ENCODE measurements at places on chromosomes 1 and 21.

DNA sequence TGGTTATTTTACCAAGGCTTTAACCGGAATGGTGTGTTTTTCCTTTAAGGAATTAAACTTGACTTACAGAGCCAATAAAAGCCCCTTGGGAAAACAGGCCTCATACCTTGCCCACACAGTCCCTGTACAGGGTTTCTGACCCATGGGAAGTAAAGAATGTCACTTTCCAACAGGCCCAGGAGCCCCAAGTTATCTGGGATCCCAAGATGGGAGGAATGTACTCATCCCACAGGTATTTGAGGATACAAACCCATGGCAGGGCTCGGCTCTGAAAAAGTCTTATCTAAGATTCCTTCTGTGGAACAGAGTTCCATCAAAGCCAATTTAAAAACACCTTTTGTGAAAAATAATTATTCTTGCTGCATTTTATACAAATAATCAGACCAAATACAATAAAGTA lies 15.3 kb upstream of the COX20 start:
- DNase-seq = no peak

GRCh38 chr1:159817276-159818041 lies 9.2 kb upstream of the SLAMF8 start:
- DNase-seq = no peak

GRCh38 chr1:59926381-59927123 lies at the start of gene CYP2J2:
Gene CYP2J2, minus strand, starts transcription at chr1:59926773. Its CDS starts 27 bp downstream, at chr1:59926746.
- peak; percentile 51 for DNase-seq

GRCh38 chr1:1024771-1025699 lies 5.1 kb downstream of the AGRN start:
- no peak for DNase-seq

DNA sequence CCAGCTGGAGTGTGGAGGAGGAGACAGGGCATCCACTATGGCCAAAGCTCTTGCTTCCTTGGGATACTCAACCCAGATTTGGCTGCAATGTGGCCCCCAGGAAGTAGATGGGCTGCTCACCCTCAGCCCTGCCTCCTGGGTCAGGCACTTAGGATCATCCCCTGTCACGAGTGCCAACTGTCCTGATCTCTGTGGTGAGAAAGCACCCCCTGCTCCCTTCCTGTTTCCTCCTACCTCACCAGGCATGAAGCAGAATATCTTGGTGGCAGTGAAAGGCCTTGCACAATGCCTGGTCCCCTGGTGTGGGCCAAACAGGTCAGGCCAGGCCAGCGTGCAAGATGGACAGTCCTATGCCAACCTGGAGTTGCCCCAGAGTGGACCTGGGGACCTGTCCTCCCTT lies 211.7 kb downstream of the GRIK3 start:
- no peak for DNase-seq

GRCh38 chr1:51636764-51637522 lies 20.1 kb downstream of the OSBPL9 start:
- no peak for DNase-seq

- no peak for DNase-seq
Measured at GRCh38 chr1:197783510-197783948, 8.2 kb upstream of the DENND1B start.

GRCh38 chr21:42113926-42114409 lies 42.9 kb downstream of the UMODL1 start:
- no peak for DNase-seq

- DNase-seq = peak; percentile 58
Measured at GRCh38 chr1:234725177-234726132, 115.5 kb upstream of the IRF2BP2 start.

DNA sequence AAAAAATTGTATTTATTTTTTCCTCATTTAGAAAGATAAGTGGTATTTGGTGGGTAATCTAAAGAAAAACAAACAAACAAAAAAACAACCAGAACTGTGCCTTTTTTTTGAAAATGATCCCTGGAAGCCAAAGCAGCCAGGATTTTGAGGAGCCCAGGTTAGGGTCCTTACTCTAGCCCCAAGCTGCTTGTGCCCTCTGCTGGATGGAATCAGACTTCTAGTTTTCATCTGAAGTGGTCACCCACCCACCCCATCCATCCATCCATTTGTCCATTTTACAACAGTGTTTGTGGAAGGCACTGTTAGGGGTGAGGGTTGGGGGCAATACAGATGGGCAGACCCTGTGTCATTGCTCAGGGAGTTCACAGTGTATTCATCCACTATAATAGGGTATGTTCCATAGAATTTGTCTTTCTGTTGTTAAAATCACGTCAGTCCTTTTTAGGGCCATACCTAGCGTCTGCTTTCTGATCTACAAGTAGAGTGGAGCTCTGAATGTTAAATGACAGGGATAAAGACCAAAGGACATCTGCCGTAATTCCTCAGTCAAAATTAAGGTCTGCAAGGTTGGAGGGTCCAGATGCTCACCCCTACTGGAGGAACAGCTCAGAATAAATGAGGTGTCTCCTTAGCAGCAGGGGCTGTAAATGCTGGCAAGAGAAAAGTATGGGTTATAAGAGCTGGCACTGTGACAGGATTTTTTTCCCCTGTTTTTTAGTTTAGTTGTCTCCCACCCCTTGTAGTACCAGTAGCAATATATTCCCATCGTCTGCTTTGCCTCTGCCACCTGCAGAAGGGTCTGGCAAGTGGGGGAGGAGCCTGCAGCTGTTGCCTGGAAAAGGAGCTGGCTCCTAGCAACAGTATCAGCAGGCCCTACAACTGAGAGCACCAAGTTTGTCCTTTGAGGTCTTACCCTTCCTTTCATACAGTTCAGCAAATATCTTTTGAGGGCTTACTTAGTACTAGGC lies 3.2 kb downstream of the LRRC42 start:
- DNase-seq = peak; percentile 97

GRCh38 chr1:230713915-230714764 lies at the start of gene AGT:
Gene AGT, minus strand, starts transcription at chr1:230714122. Its CDS starts 3,299 bp downstream, at chr1:230710823.
- no peak for DNase-seq

DNA sequence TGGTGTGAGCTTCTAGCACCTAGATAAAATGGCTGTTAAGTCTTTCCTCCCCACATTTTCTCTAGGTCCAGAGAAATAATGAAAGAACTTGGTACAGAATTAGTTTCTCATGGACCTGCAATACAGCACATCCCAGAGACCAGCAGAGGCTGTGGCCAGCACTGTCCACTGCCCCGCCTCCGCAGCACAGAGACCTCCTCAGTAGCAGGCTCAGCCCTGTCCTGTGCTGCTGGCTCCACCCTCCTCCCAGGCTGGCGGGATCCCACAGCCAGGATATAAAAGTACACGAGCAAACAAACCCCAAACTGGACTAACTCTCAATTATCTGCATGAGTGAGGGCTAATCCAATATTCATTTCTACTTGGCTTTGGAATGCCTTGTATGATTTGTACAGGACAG lies 401.5 kb downstream of the RPS6KC1 start:
- no peak for DNase-seq

GRCh38 chr1:180519846-180520245 lies 17.5 kb upstream of the ACBD6 start:
- no peak for DNase-seq

DNA sequence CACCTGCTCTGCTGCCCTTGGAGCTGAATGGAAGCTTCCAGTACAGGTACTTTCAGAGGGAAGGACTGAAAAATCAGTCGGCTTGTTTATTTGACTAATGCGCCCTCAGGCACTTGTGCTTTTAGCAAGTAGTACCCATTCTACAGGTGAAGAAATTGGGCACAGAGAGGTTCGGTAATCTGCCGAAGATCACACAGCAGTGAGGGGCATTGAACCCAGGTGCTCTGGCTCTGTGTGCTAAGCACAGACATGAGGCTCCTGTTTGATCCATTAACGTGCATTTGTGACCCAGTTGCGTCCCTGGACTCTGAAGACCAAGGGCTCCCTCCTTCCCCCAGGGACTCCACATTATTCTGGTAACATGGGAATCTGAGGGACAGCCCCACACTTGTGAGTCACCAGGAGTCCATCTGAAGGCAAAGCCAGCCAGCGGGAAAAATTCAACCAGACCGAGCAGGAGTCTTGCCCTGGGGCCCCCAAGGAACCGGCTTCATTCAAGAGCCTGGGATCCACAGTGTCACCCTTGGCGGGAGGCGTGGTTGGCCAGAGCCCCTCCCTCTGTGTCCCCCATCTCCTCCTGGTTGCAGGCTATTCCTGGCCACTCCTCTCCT lies 192.4 kb upstream of the ARHGEF16 start:
- DNase-seq = no peak

DNA sequence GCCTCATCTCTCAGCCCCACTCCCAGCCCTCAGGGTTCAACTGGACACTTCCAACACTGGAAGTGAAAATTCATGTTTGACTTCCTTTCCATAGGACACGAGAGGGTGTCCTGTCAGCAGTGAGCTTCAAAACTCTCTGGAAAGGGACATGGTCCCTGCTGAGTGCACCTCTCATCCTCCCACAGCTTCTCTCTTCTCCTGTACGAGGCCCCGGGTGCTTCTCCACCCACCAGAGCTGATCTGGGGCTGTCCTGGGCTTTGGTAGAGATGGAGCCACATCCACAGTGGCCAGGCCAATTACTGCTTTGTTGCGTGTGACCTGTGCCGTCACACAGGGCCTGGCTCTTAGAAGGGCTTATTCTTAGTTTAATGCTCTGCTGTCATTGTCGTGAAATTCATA lies 182.3 kb downstream of the RRAGC start:
- DNase-seq = no peak

GRCh38 chr1:16138772-16139221 lies 17.1 kb downstream of the EPHA2 start:
- no peak for DNase-seq

- no peak for DNase-seq
Measured at GRCh38 chr1:100969327-100969726, 56.3 kb downstream of the DPH5 start.

GRCh38 chr1:113439277-113439670 lies 49.0 kb downstream of the MAGI3 start:
- DNase-seq = no peak

DNA sequence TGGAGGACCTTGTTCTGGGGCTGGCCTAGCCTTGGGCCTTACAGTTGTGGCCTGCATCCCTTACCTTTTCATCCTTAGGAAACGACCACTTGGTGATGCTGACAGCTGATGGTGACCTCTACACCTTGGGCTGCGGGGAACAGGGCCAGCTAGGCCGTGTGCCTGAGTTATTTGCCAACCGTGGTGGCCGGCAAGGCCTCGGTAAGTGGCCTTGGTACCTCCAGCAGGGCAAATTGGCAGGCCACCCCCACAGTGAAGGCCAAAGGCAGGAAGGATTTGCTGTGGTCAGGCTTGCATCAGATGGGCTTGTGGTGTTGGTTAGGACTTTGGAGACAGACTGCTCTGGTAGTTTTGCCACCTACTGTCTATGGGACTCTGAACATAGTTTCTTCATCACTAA lies 17.7 kb upstream of the TRNAU1AP start:
- DNase-seq = no peak

DNA sequence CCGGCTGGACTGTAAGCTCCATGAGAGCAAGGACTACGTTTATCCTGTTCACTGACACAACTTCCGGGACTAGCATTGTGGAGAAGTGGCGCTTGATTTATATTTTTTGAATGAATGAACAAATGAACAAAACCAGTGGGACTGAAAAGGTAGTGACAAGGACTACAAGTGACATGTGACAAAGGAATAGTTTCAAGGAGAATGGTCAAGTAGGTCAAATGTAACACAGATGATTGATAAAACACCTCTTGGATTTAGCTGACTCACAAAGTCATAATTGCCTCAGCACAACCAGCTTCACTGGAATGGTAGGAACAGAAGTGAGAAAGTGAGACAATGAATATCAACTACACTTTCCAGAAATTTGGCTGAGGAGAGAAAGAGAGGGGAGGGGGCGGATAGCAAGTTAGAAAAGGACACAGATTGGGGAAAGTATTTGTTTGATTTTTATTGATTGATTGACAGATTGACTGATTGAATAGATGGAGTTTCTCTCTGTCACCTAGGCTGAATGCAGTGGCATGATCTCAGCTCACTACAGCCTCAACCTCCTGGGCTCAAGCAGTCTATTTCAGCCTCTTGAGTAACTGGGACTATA lies 14.2 kb downstream of the MTF1 start:
- DNase-seq = no peak

GRCh38 chr1:8926707-8927694 lies 18.7 kb upstream of the CA6 start:
- no peak for DNase-seq

GRCh38 chr1:32896451-32896850 lies 4.7 kb downstream of the TMEM54 start:
- DNase-seq = no peak

DNA sequence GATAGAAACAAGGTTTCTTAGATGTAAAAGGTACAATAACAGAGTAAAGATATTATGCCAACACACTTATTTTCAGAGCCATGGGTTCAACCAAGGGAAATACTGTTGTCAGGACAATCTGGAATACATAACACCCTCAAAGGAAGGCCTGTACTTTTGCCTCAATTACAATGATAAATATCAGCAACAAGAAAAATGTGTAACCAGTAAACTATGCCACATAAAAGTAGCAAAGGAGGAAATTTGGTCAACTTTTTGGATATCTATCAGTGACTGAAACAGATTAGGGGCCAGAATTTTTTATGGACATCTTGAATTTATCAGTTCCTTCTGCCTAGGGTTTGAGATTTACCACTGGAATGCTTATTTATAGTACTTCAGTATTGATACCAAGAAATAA lies 24.6 kb upstream of the RAP1GAP start:
- DNase-seq = no peak

DNA sequence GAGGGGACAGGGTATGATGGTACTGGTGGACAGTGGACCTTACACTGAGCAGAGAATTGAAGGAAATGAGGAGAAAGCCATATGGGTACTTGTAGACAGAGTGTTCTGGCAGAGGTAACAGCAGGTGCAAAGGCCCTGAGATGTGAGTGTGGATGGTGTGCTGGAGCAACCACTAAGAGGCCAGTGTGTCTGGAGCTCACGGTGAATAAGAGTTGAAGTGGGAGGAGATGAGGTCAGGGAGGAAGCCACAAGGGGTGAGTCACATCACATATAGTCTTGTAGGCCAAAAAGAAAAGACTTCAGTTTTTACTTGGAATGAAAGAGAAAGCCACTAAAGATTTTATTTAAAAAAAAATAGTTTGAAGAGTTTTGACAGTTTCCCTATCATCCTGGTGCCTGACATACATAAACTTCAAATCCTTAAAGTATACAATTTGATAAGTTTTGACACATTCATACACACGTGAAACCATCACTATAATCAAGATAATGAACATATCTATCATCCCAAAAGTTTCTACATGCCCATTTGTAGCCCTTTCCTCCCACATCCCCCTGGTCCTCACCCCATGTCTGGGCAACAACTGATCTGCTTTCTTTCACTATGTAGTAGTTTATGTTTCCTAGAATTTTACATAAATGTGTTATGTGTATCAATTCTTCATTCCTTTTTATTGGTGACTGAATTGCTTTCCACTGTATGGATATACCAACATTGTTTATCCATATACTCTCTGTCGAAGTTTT lies 148.4 kb downstream of the GPATCH2 start:
- DNase-seq = no peak

GRCh38 chr1:172742599-172743500 lies 83.9 kb downstream of the FASLG start:
- peak; percentile 49 for DNase-seq

- no peak for DNase-seq
Measured at GRCh38 chr1:26025517-26025916, 3.9 kb downstream of the EXTL1 start.

GRCh38 chr1:24409535-24409934 lies 4.0 kb downstream of the STPG1 start:
- DNase-seq = no peak

GRCh38 chr1:78543941-78544643 lies 53.3 kb downstream of the PTGFR start:
- no peak for DNase-seq
